CD4-positive, alpha-beta T cell treated with Interleukin-10 for 1 hour (primary cell): ENCODE measurements at places on chromosomes 5 and 9.
A peak's percentile ranks its signal among the peaks of the same experiment; 100 is the strongest.

GRCh38 chr9:134335061-134335460, 8.8 kb downstream of the RXRA start:
- no peak for DNase-seq

DNA sequence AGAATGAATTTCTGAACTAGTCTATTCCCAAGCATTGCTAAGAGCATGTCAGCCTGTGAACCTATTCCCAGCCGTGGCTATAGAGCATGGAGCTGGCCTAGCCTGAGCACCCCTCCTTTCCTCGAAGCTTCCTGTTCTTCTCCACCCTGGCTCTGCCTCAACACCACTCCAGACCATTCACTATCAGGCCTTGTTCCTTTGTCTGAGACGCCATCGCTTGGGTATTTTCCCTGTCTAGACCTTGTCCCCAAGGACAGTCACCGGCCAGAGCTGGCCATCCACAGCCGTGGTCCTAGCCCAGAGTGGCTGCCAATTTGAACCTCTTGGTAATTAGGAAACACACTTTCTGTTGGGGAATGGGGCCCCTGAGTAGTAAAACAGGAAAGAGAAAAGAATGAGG, 105.8 kb downstream of the LIFR start:
- DNase-seq: no peak

GRCh38 chr5:72478276-72478675, 28.9 kb downstream of the ZNF366 start:
- no peak for DNase-seq

DNA sequence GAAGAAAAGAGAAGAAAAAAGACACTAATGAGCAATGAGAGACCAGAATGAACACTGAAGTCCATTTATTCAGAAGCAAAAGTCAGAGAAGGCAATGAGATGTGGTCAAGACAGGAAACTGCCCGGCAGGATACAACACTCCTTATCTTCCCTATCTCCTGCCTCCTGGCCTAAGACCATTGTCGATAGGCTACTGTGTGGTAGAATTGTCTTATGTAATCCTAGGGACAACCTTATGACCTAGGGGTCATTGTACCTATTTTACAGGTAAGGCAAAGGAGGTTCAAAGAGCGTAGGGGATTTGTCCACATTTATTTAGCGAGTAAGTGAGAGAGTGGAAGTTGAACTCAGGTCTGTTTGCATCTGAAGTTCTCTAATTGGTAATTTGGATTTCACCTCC, 63.0 kb upstream of the PTPN3 start:
- no peak for DNase-seq

DNA sequence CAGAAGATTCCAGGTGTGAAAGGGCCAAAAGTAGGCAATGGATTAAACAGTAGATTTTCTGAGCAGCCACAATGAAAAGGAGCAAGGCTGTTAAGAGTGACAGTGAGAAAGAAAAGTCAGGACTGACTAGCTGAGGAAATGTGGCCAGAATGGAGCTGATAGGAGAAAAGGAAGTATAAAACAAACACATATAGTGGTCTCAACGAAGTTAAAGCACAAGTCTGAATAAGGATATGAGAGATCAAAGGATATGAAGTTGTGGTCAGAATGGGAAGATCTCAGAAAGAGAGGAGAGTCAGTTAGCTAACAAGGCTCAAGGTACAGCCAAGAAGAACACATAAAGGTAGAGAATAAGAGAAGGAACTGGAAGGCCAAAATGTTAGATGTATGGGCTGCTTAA, 39.9 kb downstream of the FNIP1 start:
- no peak for DNase-seq

- peak; percentile 66 for DNase-seq
Measured at GRCh38 chr5:138752951-138753793, at the start of gene CTNNA1. TSS of gene CTNNA1 (plus strand) at chr5:138753425. CDS start at chr5:138781925, 28,500 bp downstream.

DNA sequence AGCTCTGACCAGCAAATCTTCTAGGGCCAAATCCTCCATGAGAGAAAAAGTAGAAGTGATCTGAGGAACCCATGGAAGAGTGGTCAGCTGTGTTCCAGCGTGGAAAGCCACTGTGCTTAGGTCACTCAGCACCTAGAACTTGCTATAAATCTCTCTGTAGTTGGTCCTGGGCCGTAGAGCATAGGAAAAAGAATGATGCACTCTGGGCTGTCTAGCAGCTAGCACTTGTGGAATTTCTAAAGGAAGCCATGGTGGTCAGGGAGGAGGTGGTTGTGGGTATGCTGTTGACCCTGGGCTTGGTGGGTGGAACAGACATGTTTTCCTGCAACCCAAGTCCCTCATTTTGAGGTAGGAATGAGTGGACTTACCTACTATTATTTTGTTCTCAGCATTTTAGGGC, 48.1 kb downstream of the GGTA1 start:
- DNase-seq: no peak

DNA sequence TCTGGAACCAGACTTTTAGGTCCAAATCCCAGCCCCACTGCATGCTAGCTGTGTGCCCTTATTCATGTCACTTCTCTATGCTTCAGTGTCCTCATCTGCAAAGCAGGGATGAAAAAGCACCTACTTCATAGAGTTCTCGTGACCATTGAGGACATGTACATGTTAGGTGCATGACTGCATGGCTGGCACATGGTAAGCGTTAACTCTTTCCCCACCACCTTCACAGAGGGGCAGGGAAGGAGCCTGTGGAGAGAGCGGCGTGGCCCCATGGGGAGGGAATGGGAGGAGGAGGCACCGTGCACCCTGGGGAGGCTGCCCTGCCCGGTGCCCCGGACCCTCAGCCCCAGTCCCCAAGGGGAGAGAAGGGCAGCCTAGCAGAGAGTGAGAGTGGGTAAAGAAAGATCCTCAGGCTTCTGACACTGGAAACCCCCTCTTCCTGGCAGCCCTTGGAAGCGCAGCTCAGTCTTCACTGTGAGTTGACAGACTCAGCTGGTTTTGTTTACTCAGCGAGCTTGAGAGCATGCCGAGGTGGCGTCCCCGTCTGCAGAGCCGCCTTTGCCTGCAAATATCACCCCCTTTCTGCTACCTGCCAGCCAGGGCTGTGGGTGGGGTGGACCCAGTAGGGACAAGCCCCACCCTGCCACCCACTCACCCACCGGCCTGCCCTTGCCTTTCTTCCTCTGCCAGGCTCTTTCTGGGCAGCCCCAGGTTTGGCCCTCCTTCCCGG, 10.6 kb upstream of the ANGPTL2 start:
- no peak for DNase-seq
